ENCODE measurements at places on chromosomes 13 and 19. TPM values are rescaled to one million over a fixed set of nuclear protein-coding genes. Genes with fewer than 3 reads are reported as not detected.

- no peak for DNase-seq
These were observed 32.9 kb downstream of the FLT3 start for GRCh38 chr13:28067491-28067890.

- no peak for DNase-seq
These were observed 647.1 kb upstream of the MIR17HG start for GRCh38 chr13:90700340-90700739.

GRCh38 chr13:73754241-73754640 lies 380.0 kb downstream of the KLF12 start:
- DNase-seq = no peak

- peak; percentile 3 for DNase-seq
These were observed 2591.7 kb upstream of the PCDH20 start for GRCh38 chr13:64007339-64007738.

DNA sequence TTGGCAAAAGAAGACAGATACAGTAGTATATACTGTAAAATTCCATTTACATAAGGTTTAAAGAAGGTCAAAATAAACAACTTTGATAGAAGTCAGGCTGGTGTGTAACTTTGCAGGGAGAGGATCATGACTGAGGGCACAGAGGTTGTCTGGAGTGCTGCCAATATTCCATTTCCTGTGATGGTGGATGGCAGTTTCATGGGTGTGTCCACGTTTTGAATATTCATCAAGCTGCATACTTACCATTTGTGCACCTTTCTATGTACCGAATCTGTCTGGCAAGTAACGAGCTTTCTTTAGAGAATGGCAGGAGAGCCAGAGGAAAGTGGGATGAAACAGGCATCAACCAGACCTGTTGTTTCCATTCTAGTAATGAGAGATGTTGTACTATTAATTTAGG lies 420.5 kb upstream of the HTR2A start:
- DNase-seq = no peak

DNA sequence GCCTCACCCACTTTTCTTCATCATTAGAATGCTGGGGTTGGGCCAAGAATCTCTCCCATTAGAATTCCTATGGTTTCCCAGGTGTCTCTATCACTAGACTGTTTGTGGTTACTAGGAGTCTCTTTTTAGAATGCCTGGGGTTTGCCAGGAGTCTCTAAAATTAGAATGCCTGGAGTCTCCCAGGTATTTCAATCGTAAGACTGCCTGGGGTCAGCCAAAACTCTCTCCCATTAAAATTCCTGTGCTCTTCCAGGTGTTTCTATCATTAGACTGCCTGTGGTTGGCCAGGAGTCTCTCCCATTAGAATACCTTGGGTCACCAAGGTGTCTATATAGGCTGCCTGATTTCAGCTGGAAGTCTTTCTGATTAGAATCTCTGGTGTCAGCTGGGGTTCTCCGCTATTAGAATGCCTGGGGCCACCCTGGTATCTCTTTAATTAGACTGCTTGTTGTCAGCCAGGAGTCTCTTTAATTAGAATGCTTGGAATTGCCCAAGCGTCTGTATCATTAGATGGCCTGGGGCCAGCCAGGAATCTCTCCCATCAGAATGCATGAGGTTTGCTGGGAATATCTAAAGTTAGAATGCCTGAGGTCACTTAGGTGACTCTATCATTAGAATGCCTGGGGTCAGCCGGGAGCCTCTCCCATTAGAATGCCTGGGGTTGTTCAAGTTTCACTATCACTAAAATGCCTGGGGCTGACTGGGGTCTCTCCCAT lies 1479.2 kb downstream of the UQCRFS1 start:
- DNase-seq = no peak

GRCh38 chr19:45882652-45883585 lies 3.0 kb downstream of the IRF2BP1 start:
- DNase-seq = no peak

DNA sequence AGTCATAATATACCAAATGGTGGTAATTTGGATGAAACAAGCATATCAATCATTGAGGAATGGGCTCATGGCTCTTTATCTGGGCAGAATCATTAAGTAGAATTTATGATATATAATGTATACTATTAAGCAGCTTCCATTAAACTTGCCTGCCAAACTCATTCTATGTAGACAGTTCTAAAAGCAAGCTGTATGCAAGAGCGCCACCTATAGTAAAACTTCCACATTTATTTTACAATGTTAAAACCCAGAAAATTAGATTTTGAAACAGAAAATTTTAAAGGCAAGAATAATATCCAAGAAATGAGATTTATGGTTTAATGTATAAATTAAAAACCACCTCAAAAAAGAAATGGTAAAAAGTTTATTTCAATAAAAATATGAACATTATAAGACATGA lies 161.5 kb downstream of the MZT1 start:
- DNase-seq = peak; percentile 12

DNA sequence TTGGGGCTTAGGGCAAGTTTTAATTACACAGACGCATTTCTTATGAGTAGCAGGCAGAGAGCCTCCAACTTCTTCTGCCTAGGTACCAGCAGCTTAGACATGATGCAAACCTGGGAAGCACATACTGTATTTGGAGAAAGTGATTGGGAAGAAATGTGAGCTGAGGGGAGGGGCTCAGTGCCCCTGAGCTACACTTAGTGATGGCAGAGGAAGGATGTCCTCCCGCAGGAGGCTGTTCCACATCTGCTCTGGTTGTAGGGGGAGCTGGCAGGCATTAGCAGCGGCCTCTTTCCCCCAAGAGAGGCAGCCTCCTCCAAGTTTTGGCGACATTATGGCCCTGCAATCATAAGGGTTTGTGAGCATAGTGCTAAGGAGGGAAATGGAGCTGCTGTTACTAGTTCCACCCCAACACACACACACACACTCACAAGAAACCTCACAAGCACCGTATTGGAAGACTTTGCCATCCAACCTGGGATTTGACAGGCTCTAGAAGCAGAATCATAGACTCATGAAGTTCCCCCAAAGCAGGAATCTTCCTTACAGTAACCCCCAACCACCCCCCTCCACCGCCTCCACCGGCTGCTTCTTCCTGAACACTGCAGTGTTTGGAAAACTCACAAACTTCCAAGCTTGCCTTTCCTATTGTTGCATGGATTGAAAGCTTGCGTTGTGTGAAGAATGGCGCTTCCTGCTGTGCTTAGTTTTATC lies 3.3 kb downstream of the ALOX5AP start:
- no peak for DNase-seq

DNA sequence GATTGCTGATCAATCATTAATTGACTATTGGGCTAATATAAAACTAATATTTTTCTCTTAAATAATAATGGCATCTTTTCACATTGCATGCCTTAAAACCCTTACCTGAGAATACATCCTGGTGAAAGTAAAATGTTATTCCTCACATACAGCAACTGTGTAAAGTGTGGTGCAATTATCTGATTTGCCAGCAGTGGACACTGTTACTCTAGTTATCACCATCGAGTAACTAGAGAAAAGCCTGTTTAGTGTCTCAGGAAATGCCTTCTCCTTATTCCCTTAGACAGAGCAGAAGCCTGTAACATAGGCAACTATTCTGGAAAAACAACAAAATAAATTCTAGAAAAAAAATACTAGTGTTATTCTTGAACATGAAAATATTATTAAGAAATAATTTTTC lies 459.8 kb downstream of the FGF14 start:
- DNase-seq = peak; percentile 69

The KCNRG gene
- 2.6 TPM for total RNA-seq

The TNNI3 gene
- total RNA-seq = not detected

The TRPC4 gene
- 0.46 TPM for total RNA-seq

The PDE4A gene
- total RNA-seq = 0.41 TPM

The KLK15 gene
- total RNA-seq = not detected

The DKKL1 gene
- 0.21 TPM for total RNA-seq

All from A172 (cell line).